ENCODE measurements at places on chromosomes 11 and 22.

- DNase-seq = no peak
Measured at GRCh38 chr11:130886704-130887103, 29.6 kb downstream of the SNX19 start.

DNA sequence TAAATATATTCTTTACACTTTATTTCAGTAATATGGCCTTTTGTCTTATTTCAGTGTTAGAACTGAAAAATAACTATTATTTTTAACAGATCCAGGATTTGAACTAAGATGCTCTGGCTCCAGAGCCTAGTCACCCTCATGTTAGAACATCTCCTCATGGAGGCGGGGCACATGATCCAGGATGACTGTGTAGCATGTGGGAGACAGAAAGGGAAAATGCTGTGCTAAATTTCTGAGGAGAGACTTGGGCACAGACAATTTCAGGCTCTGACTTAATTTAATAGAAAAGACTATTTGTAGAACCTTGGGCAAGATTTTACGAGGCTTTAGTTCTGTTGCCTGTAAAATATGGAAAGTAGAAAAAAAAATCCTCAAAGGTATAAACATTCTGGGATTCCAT lies 24.1 kb downstream of the CTSC start:
- no peak for DNase-seq

GRCh38 chr11:125579811-125580210 lies 10.5 kb downstream of the EI24 start:
- no peak for DNase-seq

- no peak for DNase-seq
Measured at GRCh38 chr11:96111308-96111707, 187.4 kb upstream of the MTMR2 start.

DNA sequence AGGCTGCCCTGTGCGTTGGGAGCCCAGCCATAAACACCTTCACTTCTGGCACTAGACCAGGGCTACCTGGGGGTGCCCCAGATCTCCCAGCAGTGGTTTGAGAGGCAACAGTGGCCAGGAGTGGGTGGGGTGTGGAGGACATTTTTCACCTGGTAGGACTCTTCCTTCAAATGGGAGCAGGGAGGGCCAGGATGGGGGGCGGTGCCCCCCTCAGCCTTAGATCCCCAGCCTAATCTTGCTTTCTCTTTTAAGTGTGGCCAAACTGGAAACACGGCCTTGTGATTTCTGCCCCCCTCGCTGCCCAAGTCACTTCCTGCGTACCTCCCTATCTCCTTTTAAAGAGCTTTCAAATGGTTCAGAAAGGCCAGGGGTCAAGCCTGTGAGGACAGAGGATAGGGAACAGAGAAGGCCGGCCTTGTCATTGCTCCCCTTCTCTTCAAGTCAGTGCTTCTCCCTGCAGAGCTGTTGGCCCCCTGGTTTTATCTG lies 800 bp downstream of the KCNJ5 start:
- DNase-seq = no peak

- no peak for DNase-seq
Measured at GRCh38 chr11:93467054-93467453, 76.1 kb downstream of the SMCO4 start.

- DNase-seq = no peak
Measured at GRCh38 chr11:6482441-6482840, 1.1 kb downstream of the TIMM10B start.

DNA sequence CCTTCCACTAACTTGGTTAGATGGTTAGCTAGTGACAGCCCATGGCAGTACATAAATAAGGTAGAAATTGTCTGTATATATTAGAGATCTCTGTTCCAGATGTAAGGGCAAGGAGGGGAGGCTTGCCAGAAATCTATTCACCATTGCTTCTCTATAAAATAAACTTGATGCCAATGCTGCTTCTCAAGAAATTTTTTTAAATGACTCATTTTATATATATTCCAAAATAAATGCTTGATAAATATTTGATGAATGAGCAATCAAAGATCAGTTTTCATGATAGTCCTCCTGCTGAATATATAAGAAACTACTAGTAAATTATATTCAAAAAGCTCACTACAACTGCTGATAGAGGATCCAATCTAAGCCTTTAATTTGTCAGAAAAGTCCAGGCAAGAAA lies 710.6 kb upstream of the CCDC179 start:
- DNase-seq = no peak

DNA sequence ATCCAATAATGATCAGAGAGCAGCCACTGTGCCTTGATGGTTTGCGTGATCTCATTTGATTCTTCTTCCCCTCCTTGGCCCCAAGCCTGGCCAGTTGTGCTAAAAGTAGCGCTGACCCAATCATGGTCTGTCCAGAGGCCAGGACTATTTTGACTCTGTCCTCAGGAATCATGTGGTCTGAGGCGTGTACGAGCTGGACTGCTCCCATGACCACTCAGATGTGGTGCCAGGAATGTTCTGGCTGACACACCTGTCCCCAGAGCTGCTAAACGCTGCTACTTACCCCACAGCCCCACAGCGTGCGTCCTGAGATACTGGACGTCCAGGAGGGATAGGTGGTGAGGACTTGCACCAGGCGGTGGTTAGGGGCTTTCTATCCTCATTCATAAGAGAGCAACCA lies 70.5 kb downstream of the FEZ1 start:
- DNase-seq = no peak

Data from amniotic stem cell (primary cell).